Heart right ventricle (tissue), 16 donors: ENCODE measurements at places on chromosomes 11 and 22. TPM values are rescaled to one million over a fixed set of nuclear protein-coding genes. Genes with fewer than 3 reads are reported as not detected.

DNA sequence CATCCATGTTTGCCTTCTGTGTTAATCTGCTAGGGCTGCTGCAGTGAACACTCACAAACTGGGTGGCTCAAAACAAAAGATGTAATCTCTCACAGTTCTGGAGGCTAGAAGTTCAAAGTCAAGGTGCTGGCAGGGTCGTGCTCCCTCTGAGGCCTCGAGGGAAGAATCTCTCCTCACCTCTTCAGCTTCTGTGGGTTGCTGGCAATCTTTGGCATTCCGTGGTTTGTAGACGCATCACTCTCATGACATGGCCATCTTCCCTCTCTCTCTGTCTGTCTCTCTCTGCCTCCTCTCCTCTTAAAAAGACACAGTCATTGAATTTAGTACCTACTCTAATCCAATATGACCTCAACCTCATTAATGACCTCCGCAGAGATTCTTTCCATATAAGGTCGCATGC is 78.8 kb downstream of the TSPAN18 start:
- no peak for DNase-seq

Gene OR52H1
- polyA plus RNA-seq, result not detected

Gene TBX10
- not detected for polyA plus RNA-seq

Gene OR5AL1
- polyA plus RNA-seq, result not detected

- DNase-seq, result no peak
These were observed 6.6 kb upstream of the RNF169 start for GRCh38 chr11:74742070-74742469.

DNA sequence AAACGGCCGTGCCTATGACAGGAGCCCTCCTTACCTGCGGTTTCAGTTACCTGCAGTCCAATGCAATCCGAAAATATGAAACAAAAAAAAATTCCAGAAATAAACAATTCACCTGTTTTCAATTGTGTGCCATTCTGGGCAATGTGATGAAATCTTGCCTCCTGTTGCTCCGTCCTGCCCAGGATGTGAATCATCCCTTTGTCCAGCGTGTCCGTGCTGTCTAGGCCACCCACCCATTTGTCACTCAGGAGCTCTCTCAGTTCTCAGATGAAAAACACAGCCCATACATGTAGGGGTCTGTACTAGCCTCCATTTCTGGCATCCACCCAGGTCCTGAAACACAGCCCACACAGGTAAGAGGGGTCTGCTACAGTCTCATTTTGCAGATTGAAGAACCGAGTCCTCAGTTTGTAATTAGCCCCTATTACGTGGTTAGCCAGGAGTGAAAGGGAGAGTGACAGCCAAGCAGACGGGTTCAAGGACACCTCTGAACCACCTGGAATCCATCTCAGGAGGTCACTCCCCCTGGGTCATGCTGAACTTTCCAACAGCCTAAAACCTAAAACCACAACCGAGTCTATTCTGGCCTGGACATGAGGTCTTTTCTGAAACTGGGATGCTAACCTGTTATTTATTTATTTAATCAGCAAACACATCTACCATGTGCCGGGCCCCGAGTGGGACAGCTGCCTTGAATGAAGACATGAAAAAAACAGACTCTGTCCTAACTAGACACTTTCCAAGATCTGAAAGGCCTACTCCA is 317.2 kb downstream of the SHANK2 start:
- DNase-seq, result no peak

DNA sequence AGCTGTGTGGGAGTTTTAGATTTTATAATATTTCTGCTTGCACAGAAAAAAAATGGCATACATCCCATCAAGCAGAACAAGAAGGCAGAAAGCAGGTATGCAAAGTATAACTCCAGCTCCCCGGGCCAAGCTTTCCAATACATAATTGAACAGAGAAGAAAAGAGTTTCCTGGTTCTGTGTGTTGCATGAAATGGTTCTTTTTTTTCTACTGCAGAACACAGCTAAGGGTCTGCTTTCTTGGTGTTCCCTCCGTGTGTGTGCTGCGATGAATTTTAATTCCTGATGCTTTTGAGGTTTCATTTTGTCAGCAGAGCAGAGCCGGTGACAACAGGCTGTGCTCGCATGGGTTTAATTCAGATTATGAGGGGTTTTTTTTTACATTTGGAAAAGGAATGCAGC is 70.7 kb upstream of the TTC12 start:
- DNase-seq, result no peak

GRCh38 chr22:47292546-47293320 is 530.3 kb downstream of the TBC1D22A start:
- DNase-seq, result no peak

Gene ARHGAP42
- 5.0 TPM for polyA plus RNA-seq

Gene BDNF
- 0.16 TPM for polyA plus RNA-seq

- DNase-seq, result no peak
These were observed 697 bp downstream of the RAB36 start for GRCh38 chr22:23145878-23146470.
